Activated CD8-positive, alpha-beta T cell treated with anti-CD3 and anti-CD28 coated beads, Interleukin-2, amount 10 ng/mL, durations not matched to agents 7 days and 5 days (primary cell): ENCODE measurements at places on chromosomes 6 and 20. TPM values are rescaled to one million over a fixed set of nuclear protein-coding genes. Genes with fewer than 3 reads are reported as not detected.

The CALHM6 gene
- total RNA-seq = 20.6 TPM

DNA sequence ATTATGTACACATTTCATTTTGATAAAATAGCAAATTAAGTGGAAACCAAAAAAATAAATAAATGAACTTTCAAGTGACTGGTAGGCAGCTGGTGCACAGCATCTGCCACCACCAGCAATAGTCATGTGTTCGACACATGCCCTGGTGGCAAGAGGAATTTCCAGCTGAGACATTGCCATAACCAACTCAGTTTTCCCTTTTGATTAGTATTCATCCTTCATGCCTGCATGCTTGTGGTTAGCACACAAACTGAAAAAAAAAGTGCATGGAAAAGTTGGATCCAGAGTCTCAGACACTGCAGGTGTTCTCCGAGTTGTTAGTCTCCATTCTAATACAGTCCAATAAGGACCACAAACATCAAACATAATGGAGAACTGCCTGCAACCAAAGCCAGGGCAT, 156.0 kb upstream of the SOX4 start:
- H3K27me3 ChIP-seq = peaks cover 9% of the 10 kb centered on the region
- H3K4me3 ChIP-seq = no peak overlapping the region
- H3K27ac ChIP-seq = no peak overlapping the region
- DNase-seq = no peak
- peaks cover 14% of the 10 kb centered on the region for H3K36me3 ChIP-seq

- H3K27ac ChIP-seq = peak overlapping the region; percentile 81
- peaks cover 44% of the 10 kb centered on the region for H3K4me1 ChIP-seq
- H3K36me3 ChIP-seq = peaks cover 74% of the 10 kb centered on the region
- no peak overlapping the region for H3K4me3 ChIP-seq
Measured at GRCh38 chr6:125924169-125924568, 32.4 kb upstream of the HINT3 start.

DNA sequence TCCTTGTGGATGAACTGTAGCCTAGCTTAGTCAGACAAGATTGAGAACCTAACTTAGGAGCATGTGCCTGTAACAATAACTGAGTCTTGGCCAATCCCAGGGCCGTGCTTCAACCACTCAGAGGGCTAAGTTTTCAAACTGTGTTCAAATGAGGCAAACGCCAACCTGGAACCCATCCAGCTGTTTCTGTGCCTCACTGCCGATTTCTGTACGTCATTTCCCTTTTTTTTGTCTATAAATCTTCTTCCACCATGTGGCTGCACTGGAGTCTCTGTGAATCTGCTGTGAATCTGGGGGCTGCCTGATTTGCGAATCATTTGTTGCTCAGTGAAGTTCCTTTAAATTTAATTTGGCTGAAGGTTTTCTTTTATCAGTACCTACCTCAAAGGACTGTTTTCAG, 115.0 kb upstream of the CHD6 start:
- no peaks in the 10 kb centered on the region for H3K36me3 ChIP-seq
- no peak for DNase-seq
- no peaks in the 10 kb centered on the region for H3K27me3 ChIP-seq
- H3K4me3 ChIP-seq = no peak overlapping the region

GRCh38 chr20:23042270-23042669, 7.2 kb downstream of the SSTR4 start:
- H3K27me3 ChIP-seq = peaks cover 19% of the 10 kb centered on the region
- peaks cover 2% of the 10 kb centered on the region for H3K36me3 ChIP-seq
- H3K4me3 ChIP-seq = no peak overlapping the region
- DNase-seq = no peak
- peaks cover 2% of the 10 kb centered on the region for H3K4me1 ChIP-seq

- H3K36me3 ChIP-seq = peaks cover 31% of the 10 kb centered on the region
- H3K27me3 ChIP-seq = peaks cover 4% of the 10 kb centered on the region
- DNase-seq = no peak
Measured at GRCh38 chr6:39104528-39104927, 10.5 kb downstream of the SAYSD1 start.

GRCh38 chr6:83962582-83962981, 71.0 kb upstream of the MRAP2 start:
- no peak overlapping the region for H3K4me3 ChIP-seq
- DNase-seq = no peak
- H3K4me1 ChIP-seq = no peaks in the 10 kb centered on the region
- H3K27me3 ChIP-seq = no peaks in the 10 kb centered on the region
- H3K36me3 ChIP-seq = peaks cover 41% of the 10 kb centered on the region
